ENCODE measurements at places on chromosomes 11 and 22. TPM values are rescaled to one million over a fixed set of nuclear protein-coding genes. Genes with fewer than 3 reads are reported as not detected.

GRCh38 chr11:131910523-131911387 is 540.3 kb downstream of the NTM start:
- peak; percentile 55 for DNase-seq
- peak overlapping the region; percentile 87 for H3K27ac ChIP-seq
- peak overlapping the region; percentile 99 for H3K4me3 ChIP-seq
- H3K4me1 ChIP-seq = peaks cover 7% of the 10 kb centered on the region

DNA sequence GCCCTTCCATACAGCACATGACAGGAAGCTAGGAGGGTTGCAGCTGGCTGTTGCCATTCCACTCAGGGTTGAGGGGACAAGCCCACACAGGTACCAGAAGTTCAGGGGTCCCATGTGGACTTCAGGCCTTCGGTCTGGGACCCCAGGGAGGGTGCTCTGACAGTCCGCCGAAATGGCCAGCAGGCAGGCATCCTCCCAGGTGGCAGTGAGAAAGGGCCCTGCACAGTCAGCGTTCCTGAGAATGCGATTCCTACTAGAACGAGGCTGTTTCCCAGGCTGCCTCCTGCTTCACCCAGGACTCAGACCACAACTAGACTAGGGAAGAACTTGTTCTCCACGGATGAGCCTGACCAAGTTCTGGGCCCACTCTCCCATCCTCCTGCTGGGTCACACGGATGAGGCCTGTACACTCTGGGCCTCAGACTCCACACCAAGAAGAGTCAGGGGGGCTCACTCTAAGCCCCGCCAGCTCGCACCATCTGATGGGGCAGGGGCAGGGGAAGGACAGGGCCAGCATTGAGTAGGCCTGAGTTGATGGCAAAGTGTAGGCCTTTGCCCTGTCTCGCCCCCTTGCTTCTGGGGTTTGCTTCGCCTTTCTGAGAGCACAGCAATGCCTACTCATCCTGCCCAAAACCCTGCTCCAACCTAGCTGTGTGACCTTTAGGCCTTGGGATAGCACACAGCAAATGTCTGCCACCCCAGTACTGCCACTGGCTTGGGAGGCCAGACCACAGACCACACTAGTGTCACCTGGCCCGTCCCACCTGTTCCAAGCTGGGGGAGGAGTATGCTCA is 14.0 kb downstream of the KCNQ1OT1 start:
- no peaks in the 10 kb centered on the region for H3K27me3 ChIP-seq
- H3K4me3 ChIP-seq = no peak overlapping the region
- no peaks in the 10 kb centered on the region for H3K4me1 ChIP-seq
- DNase-seq = no peak
- H3K36me3 ChIP-seq = no peaks in the 10 kb centered on the region

DNA sequence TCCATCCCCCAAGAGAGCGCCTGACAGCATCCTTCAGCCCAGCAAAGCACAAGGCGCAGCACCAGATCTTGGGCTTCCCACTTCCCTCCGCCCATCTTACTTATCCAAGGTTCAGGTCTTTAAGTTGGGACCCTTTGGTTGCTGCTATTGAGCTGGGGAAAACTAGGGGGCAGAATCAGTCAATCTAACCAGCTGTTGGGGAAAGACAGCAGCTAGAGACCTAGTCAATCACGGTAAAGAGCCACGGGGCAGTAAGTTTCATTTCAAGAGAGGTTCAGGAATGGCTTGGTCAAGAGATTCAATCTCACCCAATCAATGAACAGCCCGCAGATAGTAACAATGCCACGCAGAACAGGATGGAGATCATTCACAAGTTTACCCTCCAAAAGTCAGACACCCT is 1.7 kb downstream of the ABTB2 start:
- no peaks in the 10 kb centered on the region for H3K36me3 ChIP-seq
- peaks cover 2% of the 10 kb centered on the region for H3K4me1 ChIP-seq
- DNase-seq = no peak
- no peaks in the 10 kb centered on the region for H3K27me3 ChIP-seq
- H3K27ac ChIP-seq = no peak overlapping the region

DNA sequence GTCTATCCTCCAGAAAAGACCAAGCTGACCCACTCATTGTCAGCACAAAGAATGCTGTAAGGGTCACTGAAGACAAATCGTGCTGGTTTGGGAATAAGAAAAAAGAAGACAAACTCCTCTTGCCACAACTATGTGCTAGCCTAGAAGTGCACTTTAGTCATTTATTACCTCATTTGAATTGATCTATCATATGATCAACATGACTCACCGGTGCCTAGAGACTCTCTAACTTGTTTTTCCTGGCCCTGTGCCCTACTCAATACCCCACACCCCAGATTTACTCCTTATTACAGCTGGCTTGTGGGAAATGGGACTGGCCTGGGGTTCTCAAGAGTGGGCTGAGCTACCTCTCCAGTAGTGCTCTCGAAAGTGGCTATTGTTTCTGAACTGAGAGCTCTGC is 35.9 kb upstream of the HORMAD2 start:
- H3K36me3 ChIP-seq = no peaks in the 10 kb centered on the region
- H3K4me3 ChIP-seq = no peak overlapping the region
- no peaks in the 10 kb centered on the region for H3K27me3 ChIP-seq
- H3K4me1 ChIP-seq = peaks cover 10% of the 10 kb centered on the region

DNA sequence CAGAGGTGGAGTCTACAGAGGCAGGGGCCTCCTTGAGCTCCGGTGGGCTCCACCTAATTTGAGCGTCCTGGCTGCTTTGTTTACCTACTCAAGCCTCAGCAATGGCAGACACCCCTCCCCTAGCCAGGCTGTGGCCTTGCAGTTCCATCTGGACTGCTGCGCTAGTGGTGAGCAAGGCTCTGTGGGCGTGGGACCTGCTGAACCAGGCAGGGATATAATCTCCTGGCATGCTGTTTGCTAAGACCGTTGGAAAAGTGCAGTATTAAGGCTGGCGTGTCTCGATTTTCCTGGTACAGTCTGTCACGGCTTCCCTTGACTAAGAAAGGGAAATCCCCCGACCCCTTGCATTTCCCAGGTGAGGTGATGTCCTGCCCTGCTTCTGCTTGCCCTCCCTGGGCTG is 77.7 kb downstream of the GDPD4 start:
- no peak for DNase-seq
- peaks cover 5% of the 10 kb centered on the region for H3K27me3 ChIP-seq
- no peak overlapping the region for H3K4me3 ChIP-seq
- no peaks in the 10 kb centered on the region for H3K4me1 ChIP-seq
- no peak overlapping the region for H3K27ac ChIP-seq
- no peaks in the 10 kb centered on the region for H3K36me3 ChIP-seq

The PAX6 gene
- not detected for total RNA-seq
